ENCODE measurements at places on chromosomes 16 and 17.

DNA sequence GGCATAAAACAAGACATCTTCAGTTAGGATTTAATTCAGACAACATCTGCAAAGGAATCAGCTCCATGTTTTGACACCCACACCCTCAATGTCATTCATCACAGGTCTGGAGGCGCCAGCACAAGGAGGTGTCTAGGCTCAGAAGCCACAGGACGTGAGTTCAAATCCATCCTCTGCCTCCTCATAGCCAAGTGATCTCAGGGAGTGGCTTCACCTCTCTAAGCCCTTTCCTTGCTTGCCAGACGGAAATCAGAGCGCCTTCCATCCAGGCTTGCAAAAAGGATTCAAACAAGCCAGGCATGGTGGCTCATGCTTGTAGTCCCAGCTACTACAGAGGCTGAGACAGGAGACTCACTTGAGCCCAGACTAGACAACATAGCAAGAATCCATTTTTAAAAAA lies 84.6 kb downstream of the GSG1L start:
- no peak for DNase-seq

- no peak for DNase-seq
Observed at GRCh38 chr16:86986136-86986535, 331.1 kb downstream of the C16orf95 start.

- DNase-seq: no peak
Observed at GRCh38 chr17:74270333-74270732, 3.7 kb upstream of the DNAI2 start.

GRCh38 chr17:64535357-64535756 lies 28.6 kb downstream of the CEP95 start:
- DNase-seq: no peak

GRCh38 chr17:82898976-82899514 lies 59.2 kb upstream of the ZNF750 start:
- no peak for DNase-seq

- no peak for DNase-seq
Observed at GRCh38 chr16:77158293-77158692, 32.7 kb upstream of the MON1B start.

DNA sequence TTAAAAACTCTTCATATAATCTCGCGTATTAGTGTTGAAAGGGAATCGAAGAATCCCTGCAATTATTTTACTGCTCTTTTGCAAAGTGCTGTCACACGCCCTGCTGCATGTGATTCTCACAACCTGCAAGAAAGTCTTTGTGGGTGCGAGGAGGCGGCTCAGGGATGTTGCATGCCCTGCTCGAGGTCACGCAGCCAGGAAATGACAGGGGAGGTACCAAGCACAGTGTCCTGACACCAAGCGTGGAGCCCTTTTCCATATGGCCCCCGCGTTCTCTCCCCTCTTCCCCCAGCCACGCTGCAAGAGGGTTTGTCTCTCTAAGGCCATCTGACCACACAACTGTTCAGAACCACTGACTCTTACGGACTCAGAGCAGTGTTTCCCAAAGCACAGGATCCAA lies 37.6 kb downstream of the OR3A1 start:
- no peak for DNase-seq

GRCh38 chr16:4523686-4524085 lies 14.9 kb downstream of the CDIP1 start:
- no peak for DNase-seq

DNA sequence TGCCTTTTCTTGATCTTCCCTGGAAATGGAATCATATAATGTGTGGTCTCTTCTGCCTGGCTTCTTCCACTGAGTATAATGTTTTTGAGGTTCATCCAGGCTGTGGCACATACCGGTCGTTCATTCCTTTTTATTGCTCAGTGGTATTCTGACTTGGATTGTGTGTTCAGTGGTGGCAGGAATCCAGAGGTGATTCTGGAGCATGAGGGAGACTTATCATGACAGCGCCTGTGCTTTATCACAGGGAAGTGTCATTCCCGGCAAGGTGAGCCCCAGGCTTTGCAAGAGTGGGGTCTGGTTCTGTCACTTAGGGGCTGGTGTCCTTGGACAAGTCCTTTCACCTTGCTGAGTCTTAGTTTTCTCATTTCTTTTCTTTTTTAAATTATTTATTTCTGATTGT lies 53.0 kb downstream of the IRX3 start:
- DNase-seq: no peak

- no peak for DNase-seq
Observed at GRCh38 chr16:7509963-7510601, 177.4 kb downstream of the RBFOX1 start.

- DNase-seq: no peak
Observed at GRCh38 chr16:72910381-72910780, 137.5 kb downstream of the ZFHX3 start.

- no peak for DNase-seq
Observed at GRCh38 chr16:65889533-65889966, 476.9 kb upstream of the CDH5 start.

DNA sequence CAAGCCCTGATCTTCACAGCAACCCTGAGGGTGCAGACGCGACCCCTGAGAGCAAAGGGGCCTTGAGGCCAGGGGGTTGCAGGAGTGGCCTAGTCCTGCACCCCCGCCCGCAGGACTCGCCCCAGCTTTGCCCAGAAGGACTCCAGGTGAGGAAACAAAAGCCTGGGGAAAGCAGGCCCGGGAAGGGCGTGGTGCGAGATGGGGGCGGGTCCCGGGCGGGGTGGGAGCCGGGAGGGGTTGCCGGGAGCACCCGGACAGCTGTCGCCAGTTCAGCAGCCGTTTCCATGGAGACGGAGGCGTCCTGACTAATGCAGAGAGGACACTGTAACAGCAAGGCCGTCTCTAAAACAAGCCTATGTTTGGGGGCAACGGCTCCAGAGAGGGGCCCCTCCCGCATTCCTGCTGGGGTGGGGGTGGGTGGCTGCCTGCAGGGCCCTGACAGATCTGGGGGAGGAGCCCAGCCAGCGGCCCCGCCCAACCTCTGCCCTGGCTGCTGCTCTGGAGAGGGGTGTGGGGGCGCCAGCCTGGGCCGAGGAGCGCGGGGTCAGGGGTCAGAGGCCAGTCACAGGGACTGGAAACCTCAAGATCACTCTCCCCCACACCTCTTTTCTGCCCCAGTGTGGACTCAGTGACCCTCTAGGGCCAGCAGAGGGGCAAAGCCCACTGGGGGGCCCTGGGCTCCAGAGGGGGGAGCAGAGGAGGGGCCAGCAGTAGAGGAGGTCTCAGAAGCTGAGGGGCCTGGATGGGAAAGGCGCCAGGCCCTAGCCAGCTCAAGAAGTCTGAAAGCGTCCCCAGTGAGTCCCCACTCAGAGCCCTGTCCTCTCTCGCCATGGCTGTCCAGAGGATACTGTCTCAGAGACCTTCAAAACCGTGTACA lies 3.1 kb upstream of the TPPP3 start:
- no peak for DNase-seq

- DNase-seq: no peak
Observed at GRCh38 chr17:65743308-65743655, 181.8 kb upstream of the AXIN2 start.

DNA sequence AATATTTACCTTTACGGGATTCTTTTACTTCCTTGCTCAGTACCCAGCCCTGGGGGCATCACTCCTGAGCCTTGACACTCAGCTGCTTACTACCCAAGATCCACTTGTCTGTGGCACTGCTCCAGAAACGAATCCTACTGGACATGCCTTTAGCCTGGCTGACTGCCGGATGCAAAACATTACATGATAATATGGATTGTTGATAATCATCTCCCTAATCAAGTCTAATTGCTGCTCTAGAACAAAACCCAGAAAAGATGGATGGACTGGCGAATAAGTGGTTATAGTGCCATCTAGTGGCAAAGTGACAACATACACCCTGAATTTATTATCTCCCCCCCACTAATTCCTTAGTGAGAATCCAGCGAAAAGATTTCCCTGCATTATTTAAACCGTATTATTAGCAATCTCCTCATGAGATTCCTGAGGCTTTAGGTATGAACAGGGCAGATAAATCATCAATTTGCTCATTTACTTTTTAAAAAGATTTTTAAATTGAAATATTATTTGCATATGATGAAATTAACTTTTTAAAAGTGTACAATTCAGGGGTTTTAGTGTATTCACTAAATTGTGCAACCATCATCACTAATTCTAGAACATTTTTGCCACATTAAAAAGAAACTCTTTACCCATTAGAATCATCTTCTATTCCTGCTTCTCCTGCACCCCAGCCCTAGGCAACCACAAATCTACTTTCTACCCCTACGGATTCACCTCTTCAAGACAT lies 61.6 kb downstream of the RGS9 start:
- no peak for DNase-seq

DNA sequence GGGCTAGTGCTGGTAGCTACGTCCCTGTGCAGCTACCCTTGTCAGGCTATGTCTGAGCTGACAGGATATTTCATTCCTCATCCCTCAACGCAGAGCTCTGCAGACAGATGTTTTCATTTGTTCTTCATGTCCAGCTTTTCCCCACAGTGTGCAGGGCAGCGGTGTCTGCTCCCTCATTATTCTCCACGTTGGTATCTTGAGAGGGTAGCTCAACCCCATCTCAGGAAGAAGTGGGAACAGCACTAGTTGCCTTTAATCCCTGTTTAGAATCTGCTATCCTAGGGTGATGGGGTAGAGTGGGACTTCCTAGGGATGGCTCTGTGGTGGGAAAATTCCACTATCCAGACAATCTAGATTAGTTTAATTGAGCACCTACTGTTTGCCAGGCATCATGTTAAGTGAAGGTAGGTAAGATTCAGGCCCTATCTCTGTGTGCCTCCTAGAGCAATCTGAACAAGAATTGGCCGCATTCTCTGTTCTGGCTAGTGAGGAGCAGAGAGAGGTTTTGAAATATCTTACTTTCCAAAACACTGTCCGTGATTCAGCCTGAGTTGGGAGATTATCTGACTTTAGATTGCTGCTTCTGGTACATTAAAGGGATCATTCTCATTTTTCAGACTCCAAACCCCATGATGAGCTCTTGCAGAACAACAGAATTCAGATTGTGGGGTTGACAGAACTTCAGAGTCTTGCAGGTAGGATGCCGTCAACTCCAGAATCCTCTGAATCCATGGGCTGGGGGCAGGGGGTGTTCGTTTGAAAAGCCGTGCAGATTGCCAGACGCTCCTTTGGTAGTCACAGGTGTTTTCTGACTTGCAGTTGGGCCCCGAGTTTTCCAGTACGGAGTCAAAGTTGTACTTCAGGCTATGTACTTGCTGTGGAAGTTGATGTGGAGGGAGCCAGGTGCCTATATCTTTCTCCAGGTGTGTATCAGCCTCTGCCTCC lies 963 bp downstream of the ALG1 start:
- DNase-seq: no peak

DNA sequence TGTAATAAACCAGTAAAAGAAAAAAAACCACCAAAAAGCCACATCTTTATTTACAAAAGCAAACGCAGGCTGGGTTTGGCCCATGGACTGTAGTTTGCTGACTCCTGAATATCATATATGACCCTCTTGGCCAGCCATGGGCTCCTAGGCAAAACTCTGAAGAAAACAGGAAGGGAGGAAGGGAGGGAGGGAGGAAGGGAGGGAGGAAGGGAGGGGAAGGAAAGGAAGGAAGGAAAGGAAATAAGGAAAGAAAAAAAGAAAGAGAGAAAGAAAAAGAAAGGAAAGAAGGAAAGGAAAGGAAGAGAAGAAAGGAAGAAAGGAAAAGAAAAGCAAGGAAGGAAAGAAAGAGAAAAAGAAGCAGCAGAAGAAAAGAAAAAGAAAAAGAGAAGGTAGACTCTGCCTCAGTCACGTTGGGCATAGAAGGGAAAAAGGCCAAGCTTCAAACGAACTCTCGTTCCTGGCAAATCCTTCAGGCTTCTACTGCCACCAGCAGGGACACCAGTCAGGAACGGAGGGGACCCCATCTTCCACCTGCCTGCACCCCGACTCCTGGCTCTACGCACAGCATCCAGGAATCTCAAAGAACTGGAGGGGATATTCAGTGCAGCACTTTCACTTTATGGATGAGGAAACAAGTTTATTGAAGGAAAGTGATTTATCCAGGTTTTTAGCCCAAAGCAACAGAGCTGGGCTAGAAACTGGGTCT lies 22.1 kb downstream of the CDC42EP4 start:
- no peak for DNase-seq

DNA sequence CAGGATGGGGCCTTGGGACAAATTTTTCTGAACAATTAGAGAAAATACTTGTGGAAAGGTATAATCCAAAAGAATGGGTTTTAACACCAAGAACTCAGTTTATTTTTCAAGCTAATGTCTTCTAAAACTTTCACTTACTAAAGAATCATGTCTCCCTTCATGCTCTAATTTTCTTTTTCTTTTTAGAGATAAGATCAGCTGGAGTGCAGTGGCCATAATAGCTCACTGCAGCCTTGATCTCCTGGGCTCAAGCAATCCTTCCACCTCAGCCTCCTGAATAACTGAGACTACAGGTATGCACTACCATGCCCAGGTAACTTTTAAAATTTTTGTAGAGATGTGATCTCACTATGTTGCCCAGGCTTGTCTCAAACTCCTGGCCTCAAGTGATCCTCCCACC lies 5.5 kb downstream of the OR4D1 start:
- DNase-seq: no peak

DNA sequence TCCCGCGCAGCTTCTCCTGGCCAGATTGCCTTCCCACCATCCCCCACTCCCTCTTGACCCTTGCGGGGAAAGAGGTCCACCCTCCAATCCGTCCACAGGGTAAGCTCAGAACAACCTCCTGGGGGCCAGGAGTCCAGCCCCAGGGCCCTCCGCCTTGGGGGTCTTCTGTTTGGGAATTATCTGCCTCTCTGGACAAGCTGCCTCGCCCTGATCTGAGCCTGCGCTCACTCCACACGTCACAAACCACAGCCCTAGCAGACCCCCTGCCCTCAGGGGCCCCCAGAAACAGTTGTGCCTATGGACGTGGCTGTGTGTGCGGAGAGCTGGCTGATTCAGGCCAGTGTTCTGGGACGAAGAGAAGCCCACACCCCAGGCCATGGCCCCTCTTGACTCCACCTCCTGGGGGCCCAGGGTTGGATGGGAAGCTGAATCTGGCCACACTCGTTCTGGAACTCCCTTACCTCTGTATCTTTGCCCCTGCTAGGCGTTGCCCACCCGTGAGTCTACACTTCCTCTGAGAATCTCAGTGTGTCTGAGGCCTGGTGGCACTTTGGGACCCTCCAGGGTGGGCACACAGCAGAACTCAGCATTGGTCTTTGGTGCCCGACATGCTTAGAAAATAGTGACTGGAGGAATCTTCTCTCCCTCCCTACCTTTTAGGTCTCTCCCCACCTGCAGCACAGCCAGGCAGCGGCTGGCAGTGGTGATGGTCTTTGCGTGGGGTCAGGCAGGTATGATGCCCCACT lies 119.9 kb upstream of the SMURF2 start:
- DNase-seq: no peak

DNA sequence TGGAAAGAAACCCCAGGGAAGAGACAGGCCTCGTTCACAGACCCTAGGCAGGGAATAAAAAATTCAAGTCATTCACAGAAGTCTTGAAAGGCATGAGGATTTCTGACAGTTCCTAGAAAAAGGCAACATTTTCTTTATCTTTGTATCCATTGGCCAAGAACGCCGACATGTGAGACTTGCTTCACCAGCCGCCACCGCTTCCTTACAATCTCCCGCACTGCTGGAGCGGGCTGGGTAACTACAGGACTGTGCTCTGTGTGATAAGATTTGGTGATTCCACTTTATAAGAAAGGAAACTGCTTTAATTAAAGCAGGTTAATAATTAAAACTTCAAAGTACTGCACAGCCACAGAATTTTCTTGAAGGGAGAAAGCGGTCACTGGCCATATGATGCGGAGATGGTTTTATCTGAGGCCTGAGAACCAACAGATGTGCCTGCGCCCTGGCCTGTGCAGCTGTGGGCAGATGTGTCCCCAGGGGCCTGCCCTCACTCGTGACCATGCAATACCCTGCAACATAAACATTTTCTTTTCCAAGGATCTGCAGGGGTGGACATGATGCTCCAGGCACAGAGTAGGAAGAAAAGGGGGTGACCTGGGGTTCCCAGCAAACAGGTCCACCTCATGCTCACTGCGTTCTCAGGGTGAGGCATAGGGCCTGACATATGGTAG lies 13.0 kb upstream of the LGALS3BP start:
- DNase-seq: no peak

Data from naive thymus-derived CD4-positive, alpha-beta T cell (primary cell).